CD4-positive, alpha-beta T cell treated with Interleukin-1 beta for 1 hour (primary cell): ENCODE measurements at places on chromosomes 11 and 22.
A peak's percentile ranks its signal among the peaks of the same experiment; 100 is the strongest.

- no peak for DNase-seq
Observed at GRCh38 chr11:58905721-58906547, 33.4 kb upstream of the GLYATL1 start.

DNA sequence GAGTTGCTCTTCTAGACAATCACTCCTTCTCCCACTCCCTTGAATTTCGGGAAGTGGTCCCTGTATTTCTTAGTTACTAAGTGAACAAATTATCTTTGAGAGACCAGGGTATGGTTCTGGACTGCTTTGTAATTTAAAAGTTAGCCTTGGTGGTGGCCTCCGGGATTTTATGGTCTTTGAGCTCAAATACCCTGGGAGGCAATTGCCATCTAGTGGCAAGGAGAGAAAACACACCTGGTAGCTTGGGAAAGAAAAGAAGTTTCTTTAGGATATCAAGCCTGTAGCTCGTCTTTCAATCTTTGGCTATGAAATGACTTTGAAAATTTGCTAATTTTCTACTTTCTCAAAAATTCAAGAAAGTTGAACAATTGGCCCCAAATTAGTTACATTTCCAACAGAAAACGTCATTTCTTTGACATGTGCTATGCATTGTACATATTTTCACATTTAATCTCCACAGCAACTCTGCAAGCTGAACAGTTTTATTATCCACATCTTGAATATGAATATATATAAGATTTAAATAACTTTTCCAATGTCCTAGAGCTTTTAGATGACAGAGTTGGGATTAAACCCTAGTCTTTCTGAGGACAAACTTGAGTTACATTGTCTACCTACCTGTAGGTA, 39.1 kb downstream of the MMP27 start:
- peak; percentile 6 for DNase-seq

DNA sequence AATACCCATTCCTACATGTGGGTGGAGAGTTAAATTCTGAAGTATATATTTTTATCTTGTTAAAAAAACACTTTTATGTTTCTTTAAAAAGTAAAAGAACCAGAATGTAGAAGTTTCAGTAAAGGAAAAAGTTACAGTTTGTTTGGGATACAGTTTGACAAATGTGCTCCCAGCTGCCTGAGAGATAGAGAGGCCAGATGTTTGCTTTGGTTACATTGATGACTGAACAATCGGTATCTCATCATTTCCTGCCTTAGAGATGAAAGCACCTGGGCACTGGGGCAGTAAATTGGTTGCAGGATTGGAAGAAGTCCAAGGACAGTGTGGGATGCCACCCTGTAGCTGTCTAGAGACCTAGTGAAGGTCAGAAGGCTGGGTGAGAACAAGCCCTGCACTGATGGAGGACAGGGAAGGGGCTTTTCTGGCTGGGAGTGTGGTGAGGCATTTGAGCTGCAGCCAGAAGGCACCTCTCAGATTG, 16.6 kb downstream of the MED15 start:
- peak; percentile 40 for DNase-seq

GRCh38 chr11:134447696-134448095, 35.7 kb upstream of the B3GAT1 start:
- DNase-seq, result no peak

GRCh38 chr11:16280256-16280682, 76.1 kb downstream of the SOX6 start:
- peak; percentile 1 for DNase-seq
